ENCODE measurements at places on chromosomes 4 and X. TPM values are rescaled to one million over a fixed set of nuclear protein-coding genes. Genes with fewer than 3 reads are reported as not detected.

GRCh38 chr4:114302472-114302871 is 296.1 kb upstream of the UGT8 start:
- DNase-seq, result no peak

DNA sequence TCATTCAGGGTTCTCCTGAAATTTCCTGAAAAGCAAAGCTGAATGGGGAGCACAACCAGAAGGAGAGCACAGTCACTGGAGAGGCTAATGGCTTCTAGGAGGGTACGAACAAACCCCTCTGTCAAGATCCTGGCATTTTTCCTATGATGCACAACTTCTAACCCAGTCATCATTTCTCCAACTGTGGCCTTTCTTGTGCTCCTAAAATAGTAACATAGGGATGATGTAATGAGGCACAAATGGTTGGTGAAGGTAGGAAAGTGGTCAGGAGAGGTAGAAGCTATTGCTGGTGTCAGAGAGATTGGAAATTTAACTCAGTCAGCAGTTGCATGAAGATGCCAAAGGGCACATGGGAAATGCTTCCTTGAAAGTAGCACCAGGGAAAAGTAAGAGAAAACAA is 52.7 kb downstream of the SLC10A7 start:
- no peak for DNase-seq

DNA sequence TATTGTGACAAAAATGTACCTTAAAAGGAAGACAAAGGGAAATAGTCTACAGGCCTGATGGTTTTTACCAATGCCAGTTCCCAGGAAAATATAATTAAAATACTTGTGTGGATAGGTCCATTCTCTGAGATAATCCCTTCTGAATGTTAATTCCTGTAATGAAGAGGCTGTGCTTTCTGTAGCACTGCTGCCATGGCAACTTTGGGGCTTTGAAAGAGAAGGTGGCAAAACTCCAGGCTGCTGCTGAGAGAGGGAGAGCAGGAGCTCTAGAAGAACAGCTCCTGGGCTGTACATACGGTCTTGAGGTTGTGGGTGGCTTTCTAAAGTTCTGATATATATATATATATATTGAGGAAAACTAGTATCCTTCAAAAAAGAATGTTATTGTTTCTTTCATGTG is 125.4 kb downstream of the PDLIM5 start:
- DNase-seq, result no peak

DNA sequence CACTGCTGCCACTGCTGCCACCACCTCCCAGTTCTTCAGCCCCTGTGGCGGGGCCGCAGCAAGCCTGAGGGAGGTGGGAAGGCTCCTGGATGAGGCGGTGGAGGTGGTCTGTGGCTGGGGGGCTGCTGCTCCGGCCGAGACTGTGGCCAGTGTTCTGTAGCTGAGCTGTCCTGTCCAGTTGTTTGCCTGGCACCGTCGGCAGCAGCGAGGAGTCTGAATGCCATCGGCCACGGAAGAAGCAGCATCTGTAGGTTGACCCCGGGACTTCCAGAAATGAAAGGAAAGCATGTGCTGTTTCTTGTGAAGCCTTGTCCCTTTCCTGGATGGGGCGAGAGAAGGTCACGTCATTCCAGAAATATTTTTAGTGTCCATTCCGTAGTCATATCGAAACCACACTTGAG is 3.3 kb downstream of the C4orf54 start:
- no peak for DNase-seq

DNA sequence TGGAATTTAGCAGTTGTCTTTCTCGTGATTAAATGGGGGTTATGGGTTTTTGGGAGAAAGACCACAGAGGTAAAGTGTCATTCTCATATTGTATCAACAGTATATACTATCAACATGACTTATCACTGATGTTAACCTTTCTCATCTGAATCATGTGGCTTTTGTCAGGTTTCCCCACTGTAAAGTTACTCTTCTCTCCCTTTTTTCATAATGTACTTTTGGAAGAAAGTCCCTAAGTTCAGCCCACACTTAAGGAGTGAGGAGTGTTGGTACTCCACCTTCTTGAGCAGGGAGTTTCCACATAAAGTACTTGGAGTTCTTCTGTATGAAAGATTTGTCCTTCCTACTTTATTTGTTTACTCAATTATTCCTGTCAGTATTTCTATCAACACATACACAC is 169.9 kb downstream of the ZNF330 start:
- no peak for DNase-seq

DNA sequence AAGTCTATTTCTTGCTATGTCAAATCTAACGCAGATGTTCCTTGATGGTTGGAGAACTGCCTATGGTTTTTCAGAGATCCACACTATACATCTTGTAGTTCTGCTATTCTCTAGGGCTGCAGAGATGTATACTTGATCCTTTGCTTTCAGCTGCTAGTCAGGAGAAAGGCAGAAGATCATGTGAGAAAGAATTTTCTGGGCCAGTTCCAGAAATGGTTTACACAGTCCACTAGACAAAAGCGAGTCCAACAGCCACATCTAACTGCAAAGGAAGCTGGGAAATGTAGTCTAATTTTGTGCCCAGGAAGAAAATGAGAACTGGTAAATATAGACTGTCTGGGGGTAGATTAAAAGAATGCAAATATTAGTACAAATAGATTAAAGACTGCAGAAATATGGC is 394.3 kb upstream of the SLIT2 start:
- DNase-seq, result no peak

DNA sequence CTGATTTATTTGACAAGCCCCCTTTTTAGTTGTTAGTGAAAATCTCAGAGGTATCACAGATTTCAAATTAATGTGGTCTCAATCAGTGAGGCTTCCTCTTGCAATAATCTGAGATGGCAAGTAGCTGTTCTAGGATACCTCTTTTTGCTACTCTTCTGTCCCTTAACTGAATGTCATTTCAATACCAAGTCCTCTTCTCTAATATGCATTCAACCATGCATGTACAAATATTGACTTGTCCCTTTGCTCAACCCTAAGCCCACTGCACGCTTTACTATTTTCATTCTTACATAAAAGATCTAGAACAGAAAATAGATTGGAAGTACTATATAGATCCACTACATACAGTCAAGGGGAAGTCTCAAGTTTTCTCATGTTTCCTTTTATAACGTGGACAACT is 164.2 kb downstream of the CBR4 start:
- no peak for DNase-seq

- DNase-seq, result no peak
Observed at GRCh38 chrX:64427281-64427680, 32.0 kb upstream of the MTMR8 start.

DNA sequence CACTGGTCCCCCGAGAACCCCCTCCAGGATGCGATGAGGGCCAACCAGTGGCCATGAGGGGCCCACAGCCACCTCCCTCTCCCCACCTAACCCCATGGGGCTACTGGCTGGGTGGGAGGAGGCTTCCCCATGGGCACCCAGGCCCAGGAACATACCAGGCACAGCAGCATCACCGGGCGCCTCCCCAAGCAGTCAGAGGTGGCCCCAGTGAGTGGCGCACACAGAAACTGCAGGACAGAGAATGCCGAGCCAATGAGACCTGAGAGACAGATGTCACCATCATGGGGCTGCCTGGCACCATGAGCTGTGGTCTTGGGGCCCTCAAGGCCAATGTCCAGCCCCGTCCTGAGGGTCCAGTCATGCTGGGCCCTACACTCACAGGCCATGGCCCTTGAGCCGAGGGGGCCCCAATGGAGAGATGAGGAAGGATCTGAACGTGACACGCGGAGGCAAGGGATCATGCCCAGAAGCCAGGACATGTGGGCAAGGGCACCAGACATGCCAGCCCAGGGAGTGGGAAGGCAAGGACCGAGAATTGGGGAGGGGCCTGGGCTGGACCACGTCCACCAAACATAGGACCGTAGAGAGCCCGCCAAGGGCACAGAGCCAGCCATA is 30.1 kb downstream of the NOP14 start:
- DNase-seq, result no peak

DNA sequence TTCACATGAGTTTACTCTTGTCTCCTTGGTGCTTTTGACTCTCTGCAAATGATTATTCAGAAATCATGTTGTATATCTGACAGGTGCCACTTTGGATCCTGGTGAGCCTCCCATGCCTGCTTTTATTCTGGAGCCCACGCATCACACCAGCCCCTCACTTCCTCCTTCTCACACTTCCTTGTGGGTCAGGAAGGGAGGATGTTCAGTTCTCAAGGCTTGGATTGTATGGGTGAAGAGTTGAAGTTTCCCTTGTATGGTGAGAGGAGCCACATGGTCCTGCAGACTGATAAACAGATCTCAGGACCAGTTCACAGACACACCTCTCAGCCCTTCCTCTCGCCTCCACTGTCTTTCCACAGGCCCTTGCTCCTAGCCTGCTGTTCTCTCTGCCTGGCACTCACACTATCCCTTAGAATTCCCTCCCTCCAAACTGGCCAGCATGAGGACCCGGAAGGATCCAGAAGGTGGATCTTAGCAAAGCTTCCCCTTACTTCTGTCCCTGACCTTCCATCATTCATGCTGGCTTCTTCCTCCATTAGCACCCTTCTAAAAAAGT is 92.1 kb downstream of the STK32B start:
- DNase-seq, result no peak

DNA sequence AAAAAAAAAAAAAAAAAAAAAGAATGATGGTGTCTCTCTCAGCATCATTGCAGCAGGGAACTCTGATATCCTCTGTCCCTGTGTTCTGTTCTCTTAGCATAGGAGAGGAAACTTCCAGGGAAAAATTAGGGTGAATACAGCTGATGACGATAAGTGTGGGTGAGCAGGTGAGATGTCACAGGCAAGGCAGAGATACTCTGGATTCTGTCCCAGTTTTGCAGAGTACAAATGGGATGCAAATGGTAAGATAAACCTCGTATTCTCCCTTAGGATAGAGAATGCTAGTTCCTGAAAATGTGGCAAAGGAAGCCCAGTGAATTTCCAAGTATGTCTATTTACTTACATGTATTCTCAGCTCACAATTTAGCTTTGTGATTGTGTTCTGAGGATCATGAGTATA is 671.6 kb upstream of the BOD1L1 start:
- DNase-seq, result no peak

DNA sequence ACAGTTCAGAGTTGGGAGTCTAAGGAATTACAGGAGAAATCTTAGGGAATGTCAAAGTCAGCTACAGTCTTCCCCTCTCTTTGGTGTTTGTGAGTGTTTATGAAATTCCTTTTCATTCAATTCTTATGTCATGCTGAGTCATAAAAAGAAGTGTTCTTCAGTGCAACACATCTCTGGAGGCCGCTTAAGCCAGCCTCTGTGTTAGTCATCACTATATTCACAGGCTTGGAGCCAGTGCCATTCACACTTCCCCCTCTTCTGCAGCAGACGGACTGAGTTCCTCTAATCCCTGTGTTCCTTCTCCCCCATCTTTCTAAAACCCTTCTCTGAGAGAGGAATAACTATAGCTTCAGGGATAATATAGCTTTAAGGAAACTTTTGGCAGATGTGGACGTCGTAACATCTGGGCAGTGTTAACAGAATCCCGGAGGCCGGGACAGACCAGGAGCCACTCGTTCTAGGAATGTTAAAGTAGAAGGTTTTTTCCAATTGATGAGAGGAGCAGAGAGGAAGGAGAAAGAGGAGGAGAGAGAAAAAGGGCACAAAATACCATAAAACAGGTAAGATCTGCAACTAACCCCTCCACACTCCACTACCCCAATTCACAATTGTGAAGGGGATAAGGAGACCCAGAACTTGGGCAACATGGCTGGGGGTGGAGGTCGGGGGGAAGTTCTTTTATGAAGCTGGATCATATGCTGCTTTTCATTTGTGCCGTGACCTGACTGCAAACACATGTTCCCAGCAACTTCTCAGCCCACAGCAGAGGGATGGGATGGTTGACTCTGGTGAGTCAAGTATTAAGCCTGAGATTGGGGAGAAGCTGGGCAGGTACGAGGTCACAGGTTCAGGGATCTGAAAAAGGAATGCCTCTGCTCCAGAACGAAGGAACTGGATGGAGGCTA is at the start of gene SRPX2:
TSS of gene SRPX2 (plus strand) at position 244 of the 905 bp plus-strand sequence. CDS start 2,124 bp downstream, outside the sequence.
- no peak for DNase-seq

GRCh38 chr4:100511896-100512295 is 5.9 kb downstream of the EMCN start:
- peak; percentile 7 for DNase-seq

GRCh38 chrX:105658136-105658535 is 164.2 kb upstream of the NRK start:
- DNase-seq, result no peak

Gene FAM47B
- not detected for total RNA-seq

Gene ETFDH
- 9.2 TPM for total RNA-seq

Gene CTAG2
- not detected for total RNA-seq

Gene MAOA
- total RNA-seq, result 1.6 TPM

Gene ZNF718
- 14.0 TPM for total RNA-seq

Gene CNGA1
- total RNA-seq, result not detected

Gene PRRG1
- 16.5 TPM for total RNA-seq

Gene PABPC1L2A
- total RNA-seq, result 3.8 TPM

Gene FAM13A
- total RNA-seq, result 16.7 TPM

Gene SMIM10L2A
- 23.6 TPM for total RNA-seq

Gene REELD1
- 0.26 TPM for total RNA-seq

Gene VSIG1
- 0.56 TPM for total RNA-seq

Gene L1CAM
- total RNA-seq, result 0.31 TPM
